ENCODE measurements at places on chromosomes 7 and 10.

DNA sequence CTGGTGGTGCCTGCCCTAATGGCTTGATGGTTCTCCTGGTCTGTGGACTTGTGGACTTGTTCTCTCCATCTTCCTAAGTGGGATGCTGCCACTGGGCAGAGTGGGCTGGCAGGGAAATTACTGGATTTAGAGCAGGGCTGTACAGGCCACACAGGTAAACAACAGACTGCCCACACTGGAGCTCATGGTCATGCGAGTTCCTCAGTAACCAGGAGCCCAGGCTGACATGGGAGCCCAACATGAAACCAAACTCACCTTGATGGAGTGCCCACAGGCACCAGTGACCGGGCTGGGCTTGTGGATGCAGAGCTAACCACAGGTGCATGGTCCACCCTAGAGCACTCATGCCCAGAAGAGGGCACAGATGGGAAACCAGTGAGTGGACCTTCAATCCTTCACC lies 116.7 kb downstream of the SLIT1 start:
- DNase-seq, result no peak

DNA sequence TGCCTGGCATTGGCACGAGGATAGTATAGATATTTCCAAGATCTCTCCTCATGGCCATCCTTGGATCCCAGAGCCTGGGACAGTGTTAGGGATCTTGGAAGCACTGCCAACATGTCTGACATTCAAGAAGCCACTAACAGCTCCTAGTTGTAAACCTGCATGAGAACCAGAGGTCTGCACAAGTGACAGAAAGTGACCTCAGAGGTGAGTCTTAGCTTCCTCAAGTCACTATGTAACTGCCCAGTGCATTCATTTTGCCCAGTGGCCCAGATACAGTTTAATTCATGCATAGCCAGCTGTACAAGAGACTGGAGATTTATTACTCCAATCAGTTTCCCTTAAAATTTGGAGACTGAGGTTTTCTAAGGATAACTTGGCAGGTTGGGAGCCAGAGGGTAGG lies 16.7 kb downstream of the SUGCT start:
- DNase-seq, result no peak

DNA sequence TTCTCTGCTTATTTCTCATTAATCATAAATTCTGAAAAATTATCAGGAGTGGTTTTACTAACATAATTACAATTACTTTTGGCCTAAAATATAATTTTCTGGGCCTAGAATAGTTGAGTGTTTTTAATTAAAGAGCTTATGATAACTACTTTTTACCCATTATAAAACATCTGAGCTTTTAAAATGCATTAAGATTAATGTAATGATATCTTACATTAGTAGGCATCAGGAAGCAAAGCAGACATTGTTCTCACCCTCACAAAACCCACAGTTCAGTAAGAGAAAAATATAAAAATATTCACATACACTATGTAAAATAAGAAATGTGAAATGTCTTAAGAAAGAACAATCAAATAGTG lies 443.7 kb upstream of the SEMA3A start:
- no peak for DNase-seq

- no peak for DNase-seq
Measured at GRCh38 chr7:30771880-30772425, 736 bp downstream of the MINDY4 start.

DNA sequence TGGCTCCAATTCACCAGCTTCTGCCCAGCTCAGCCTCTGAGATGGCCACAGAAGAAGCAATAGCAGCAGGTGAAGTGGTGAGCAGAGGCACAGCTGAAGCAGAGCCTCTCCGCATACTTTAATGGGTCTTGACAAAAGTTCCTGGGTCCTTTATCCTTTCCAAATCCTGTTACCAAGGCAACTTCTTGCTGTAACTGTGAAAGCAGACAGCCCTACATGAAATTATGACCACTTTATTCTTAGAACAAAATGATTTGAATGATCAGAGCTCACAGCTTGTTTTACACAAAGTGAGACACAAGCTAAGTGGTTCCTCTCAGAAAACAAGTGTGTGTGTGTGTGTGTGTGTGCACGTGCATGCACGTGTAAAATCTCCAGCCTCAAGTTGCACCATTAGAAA lies 245.6 kb downstream of the HTR7 start:
- no peak for DNase-seq

GRCh38 chr10:36096576-36096975 lies 454.5 kb upstream of the FZD8 start:
- DNase-seq, result no peak

- DNase-seq, result no peak
Measured at GRCh38 chr7:116706668-116707126, 34.7 kb downstream of the MET start.

DNA sequence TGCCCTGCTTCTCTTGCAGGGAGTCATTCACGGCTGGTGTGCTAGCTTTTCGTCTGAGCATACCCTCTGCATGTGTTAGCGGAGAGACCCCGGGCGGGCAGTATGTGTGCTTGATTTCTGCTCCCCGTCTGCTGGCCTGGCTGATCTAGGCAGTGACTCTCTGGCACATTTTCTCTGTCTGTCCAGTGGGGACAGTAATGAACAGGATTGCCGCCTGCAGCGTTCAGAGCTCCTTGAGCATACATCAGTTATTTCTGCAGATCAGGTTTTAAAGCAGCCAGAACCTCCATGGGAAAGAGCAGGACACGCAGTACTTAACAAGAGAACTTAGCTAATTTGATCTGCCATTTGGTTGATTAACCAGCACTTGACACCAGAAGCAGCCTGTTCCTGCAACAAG lies 242.5 kb downstream of the CELF2 start:
- DNase-seq, result peak; percentile 79

DNA sequence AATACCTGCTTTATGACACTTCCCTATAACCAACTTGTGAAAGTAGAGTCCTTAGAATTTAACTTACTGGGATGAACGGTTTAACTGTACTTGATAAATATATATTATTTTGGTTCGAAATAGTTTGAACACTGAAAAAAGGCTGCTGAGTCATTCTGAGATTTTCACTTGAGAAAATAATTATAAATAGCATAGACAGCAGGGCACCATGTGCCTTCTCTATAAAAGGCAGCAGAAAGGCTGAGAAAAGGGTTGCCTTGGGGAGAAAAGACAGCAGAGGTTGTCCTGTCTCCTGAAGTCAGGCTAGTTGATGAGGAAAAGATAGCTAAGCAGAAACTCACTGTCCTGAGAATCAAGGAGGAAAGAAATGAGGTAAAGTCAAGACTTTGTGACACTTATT lies 92.4 kb downstream of the CTTNBP2 start:
- no peak for DNase-seq

- no peak for DNase-seq
Measured at GRCh38 chr7:80510021-80510420, 1.8 kb downstream of the GNAT3 start.

- DNase-seq, result no peak
Measured at GRCh38 chr7:3165681-3166580, 122.3 kb upstream of the CARD11 start.

DNA sequence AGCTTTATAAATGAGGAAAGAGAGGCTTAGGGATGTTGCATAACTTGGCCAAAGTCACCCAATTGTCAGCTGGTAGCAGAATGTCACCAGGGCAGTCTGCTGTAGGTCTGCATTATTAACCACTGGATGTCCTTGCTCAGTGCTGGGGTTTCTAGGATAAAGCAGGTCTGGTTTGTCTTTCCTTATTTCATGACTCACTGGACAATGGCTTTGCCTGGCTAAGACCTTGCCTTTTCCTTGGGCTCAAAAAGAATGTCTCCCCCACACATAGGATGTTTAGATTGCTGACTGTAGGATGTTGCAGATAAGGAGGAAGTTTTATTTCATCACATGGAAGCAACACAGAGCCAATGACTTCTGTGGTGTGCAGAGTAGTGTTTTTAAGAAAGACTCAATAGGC lies 29.4 kb downstream of the WDFY4 start:
- DNase-seq, result no peak

- DNase-seq, result no peak
Measured at GRCh38 chr10:56317603-56318002, 43.5 kb downstream of the ZWINT start.
